ENCODE measurements at places on chromosomes 12 and 14.

DNA sequence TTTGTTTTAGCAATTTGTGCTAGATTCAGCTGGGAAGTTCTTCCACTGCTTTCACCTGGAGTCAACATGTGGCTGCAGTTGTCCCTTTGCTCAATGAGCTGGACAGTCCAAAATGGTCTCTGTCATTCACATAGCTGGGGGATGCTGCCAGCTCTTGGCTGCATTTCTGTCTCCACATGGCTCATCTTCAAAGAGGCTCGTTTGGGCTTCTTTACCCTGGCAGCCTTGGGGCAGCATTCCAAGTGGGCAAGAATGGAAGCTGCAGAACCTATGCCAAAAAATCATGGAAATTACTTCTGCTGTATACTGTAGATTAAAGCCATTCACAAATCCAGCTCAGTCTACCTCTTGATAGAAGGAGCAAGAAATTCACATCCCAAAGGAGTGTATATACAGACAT is 199.1 kb downstream of the SLC5A8 start:
- no peak for DNase-seq

- no peak for DNase-seq
Measured at GRCh38 chr14:56118611-56119181, 485 bp downstream of the PELI2 start.

DNA sequence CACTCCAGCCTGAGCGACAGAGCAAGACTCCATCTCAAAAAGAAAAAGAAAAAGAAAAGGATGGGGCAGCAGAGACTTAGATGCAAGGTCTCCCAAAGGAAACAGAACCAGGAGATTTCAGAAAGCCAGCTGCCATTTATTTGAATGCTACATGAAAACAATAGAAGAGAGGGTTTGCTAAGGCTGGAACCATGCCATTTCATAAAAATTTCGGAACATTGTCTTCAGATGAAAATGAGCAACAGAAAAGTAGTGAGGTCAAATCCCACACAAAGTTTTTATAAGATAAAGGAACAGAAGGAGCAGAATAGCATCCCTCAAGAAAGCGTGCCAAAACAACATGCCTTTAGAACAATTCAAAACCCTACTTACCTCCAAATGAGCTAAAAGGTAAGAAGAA is 175.3 kb downstream of the ETV6 start:
- no peak for DNase-seq

DNA sequence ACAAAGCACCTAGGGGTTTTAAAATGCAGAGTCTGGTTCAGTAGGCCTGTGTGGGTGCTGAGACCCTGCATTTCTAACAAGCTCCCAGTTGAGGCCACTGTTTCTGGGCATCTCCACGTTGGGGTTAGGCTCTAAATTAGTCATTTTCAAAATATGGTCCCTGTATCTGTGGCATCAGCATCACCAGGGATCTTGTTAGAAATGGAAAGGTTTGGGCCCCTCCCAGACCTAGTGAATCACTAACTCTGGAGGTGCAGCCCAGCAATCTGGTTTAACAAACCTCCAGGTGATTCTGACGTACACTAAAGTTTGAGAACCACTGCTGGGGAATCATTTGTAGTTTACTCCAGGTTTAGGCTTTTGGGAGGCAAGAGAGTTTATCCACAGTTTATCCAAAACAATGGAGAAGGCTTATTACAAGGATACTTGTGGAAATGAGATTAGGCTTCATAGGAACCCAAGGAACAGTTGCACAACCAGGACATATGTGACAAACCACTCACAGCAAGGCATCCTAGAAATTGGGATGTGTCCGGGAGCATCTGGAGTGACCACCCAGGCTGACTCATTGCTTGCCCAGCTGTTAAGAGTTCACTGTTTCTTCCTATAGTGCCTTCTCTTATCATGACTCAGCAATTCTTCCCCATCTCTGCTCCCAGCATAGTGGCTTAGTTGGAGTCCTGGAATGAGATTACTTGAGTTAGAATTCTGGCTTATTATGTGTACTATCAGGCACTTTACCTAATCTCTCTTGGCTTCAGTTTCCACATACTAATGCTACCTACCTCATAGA is 71.6 kb upstream of the STXBP6 start:
- no peak for DNase-seq

DNA sequence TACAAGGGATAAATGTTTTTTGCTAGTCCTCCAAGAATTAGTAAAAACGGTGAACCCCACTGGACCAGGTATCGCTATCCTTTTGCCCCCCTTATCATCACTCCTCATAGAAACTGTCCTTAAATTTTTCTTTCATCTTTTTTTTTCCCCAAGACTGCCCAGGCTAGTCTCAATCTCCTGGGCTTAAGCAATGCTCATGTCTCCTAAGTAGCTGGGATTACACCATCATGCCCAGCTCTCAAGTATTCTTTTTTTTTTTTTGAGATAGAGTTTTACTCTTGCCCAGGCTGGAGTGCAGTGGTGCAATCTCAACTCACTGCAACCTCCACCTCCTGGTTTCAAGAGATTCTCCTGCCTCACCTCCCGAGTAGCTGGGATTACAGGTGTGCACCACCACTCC is 9.7 kb downstream of the IRF2BPL start:
- no peak for DNase-seq

- DNase-seq: no peak
Measured at GRCh38 chr14:90625445-90625844, 190.8 kb downstream of the TTC7B start.

DNA sequence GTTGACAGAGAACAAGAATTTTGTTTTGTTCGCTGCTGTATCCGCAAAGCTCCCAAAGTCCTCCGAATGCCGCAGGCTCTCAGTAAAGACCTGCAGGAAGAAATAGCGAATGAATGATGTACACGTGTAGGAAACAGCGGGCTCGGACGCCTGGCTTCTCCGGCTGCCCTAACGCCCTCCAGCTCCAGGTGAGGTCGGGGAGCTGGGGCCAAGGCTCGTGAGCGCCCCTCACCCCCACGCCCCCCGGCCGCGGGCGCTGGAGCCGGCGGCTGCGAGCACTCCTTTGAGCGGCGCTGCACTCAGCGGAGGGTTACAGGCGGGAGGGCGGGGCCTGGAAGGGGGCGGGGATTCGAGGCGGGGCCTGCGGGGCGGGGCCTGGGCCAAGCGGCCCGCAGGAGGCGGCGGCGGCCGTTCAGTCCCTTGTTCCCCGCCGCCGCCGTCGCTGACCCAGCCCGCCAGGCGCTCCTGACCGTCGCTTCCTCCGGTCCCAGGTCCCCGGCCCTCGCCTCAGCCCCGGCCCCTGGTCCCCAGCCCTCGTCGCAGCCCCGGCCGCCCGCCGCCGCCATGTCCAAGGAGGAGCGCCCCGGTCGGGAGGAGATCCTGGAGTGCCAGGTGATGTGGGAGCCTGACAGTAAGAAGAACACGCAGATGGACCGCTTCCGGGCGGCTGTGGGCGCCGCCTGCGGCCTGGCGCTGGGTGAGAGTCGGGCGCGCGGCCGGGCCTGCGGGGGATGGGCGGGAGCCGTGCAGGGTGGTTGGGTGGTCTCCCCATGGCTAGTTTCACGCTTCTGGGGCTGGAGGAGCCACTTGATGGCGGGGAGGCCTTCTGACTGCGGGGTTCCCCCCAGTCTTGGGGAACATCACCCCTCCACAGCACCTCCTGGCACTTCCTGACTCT is at the start of gene AACS:
Gene AACS (plus strand): TSS at position 415 of the 898 bp plus-strand sequence. CDS start 150 bp downstream, at position 565.
- DNase-seq: peak; percentile 70

DNA sequence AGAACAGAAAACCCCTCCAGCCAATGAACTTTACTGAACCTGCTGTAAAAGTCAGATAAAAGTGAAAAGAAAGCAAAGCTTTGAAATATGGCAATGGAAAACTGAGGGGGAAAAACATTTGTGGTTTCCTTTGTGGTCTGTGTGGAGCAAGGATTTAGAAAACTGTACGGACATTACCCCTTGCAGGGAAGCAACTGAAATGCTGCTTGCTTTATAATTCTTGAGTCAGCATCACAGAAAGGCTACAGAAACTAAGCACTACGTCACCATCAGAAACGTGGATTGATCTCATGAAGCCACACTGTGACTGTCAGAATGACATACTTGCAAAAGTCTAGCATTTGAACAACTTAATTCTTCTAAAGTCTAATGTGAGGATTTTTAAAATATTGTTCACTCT is 2.4 kb upstream of the KCNC2 start:
- no peak for DNase-seq

DNA sequence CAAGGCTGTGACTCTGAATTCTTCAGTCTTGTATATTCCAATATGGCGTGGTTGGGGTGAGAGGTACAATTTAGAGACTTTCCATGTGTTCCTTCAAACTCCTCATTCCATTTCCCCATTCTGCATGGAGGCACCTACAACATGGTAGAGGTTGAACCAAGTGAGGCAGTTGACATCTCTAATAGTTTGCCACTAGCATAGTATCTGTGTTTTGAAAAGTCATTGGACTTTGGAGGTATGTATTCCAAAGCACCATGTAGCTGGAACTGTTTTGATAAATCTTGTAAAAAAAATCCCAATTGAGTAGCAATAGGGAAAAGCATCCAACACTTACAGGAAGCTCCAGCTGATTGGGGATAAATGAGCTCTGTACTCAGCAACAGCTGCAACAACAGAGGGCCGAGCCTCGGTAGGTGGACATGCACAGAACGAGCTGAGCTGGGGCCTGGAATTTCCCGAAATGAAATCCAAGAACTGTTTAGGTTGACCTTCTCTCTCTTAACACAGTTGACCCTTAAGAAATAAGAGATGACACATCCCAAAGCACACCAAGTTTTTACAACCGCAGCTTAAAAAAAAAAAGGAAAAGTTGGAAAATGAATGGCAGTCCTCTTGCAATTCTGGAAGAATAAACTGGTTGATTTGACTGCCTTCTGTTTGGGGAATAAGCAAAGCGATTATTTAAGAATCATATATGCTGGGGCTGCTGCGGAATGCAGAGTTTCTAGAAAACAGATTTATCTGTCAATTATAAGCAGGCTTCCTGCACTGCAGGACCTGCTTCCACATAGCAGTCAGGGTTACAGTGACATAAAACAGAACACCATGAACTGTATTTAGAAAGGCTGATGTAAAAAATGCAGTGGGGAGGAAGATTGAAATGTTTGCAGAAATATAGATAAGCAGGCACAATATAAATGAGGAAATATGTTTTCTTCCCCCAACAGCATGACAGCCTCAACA is 194.6 kb upstream of the KRR1 start:
- no peak for DNase-seq

GRCh38 chr12:54251667-54252284 is 28.1 kb downstream of the CBX5 start:
- no peak for DNase-seq

All from effector CD8-positive, alpha-beta T cell (primary cell).